HTR-8/SVneo (cell line): ENCODE measurements at places on chromosomes 3 and 15.

DNA sequence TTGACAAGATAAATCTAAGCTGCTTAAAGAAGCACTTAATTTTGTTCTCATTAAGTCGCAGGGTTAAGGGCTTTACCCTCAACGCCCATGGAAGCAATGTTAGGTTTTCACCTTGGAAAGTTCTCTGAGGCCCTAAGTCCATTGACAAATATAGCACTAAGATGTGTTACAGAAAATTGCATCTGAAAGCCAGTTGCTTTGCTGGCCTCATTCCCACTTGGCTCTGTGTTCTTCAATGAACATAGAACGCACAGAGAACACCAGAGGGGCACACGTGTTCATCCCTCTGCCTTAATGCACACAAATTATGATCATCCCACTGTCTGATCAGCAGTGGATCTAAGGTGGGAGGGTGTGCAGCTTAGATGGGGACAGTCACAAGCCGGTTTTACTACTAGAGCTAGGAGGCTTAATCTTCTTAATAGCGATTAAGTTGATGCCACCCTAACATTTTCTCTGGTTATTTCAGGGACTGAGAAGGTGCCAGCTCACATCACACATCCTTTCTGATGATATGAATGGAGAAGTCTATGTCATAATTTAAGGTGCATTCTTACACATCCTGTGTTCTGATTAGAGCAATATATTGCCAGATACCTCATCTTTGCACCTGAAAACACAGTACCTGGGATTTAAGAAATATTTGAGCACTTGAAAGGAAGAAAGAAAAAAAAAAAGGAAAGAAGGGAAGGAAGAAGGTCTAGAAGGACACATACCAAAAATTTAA lies 224.4 kb upstream of the ICE2 start:
- no peak for DNase-seq

- no peak for DNase-seq
Measured at GRCh38 chr3:169627073-169627472, 36.4 kb downstream of the MECOM start.

- DNase-seq: no peak
Measured at GRCh38 chr3:77726517-77726916, 686.6 kb downstream of the ROBO2 start.

DNA sequence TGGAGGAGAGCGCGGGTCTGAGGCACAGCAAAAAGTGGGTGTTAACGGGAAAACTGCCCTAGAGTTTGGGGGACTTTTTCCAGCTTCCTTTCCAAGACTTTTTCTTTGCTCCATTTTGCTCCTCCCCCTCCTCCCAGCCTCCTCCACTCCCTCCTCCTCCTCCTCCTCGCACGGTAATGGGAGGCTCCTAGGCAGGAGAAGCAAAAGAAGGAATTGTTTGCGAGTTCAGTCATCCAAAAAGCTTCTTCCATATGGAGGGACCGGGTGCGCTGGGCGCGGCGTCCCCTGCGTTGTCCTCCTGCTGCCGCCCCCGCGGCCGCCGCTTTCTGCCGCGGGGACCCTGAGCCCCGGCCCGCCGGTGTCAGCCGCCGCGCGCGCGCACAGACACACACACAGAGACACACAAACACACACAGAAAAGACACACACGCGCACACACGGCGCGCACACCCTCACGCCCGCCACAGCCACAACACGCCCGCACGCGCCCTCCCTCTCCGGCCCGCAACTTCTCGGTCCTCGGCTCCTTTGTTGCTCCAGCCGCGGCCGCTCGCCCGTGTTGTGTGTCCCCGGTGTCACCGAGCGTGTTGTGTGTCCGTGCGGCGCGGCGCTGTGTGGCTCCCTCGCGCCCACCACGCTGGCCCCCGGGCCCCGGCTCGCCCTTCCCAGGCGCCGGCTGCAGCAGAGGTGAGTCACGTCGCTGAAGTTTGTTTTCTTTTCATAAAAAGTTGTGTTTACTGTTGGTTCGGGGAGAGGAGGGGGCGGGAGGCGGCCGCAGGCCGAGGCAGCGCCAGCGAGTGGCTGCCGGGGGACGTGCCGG lies at the start of gene BOC:
Gene BOC (plus strand): TSS at position 228 of the 820 bp plus-strand sequence. CDS start 38,246 bp downstream, outside the sequence.
- peak; percentile 47 for DNase-seq

GRCh38 chr3:127172781-127173515 lies 20.0 kb upstream of the PRR23E start:
- peak; percentile 79 for DNase-seq

GRCh38 chr3:190912736-190913135 lies 50.2 kb upstream of the GMNC start:
- DNase-seq: no peak

- no peak for DNase-seq
Measured at GRCh38 chr3:27532426-27533260, 48.5 kb upstream of the SLC4A7 start.

DNA sequence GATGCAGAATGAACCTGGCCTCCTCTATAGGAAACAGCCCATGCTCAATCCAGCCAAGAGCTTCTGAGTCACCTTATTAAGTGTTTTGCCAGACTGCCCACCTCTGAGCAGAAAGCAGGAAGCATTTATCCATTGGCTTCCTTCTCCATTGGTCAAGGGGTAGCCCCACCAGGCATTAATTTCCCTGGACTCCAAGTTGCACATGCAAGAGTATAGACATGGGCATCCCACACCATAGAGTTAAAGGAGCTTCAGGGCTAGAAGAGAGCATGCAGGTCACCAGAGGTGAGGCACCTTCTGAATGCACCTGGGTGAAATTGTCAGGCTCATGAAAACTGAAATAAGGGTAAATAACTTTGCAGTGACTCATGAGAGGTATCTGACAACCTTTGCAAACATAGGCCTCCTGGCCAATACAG lies 230.8 kb upstream of the STAC start:
- no peak for DNase-seq

DNA sequence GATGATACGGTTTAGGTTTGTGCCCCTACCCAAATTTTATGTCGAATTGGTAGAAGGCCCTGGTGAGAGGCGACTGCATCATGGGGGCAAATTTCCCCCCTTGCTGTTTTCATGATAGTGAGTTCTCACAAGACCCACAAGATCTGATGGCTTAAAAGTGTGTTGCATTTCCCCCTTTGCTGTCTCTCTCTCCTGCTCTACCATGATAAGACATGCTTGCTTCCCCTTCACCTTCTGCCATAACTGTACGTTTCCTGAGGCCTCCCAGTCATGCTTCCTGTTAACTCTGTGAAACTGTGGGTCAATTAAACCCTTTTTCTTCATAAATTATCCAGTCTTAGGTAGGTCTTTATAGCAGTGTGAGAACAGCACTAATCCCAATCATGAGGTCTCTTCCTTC lies 381.2 kb downstream of the RSL24D1 start:
- no peak for DNase-seq

- DNase-seq: no peak
Measured at GRCh38 chr15:71254491-71254890, 139.2 kb downstream of the THSD4 start.

GRCh38 chr3:46090161-46090591 lies 62.9 kb upstream of the XCR1 start:
- no peak for DNase-seq

DNA sequence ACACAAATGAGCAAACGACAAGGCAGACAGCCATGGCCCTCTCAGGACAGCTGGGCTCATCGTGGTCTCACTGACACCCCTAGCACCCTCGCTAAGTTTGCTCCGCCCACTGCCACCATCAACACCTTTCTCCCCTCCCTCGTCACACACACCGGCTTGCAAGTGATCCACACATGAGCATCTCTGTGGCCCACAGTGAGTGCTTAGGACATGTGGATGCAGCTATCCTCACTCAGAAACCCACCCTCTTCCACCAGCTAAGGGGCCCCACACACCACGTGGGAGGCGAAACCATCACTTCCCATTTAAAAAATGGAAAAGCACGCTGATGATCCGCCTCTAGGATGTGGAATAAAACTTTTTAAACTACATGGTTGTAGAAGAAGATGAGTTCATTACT lies 105.6 kb downstream of the OCA2 start:
- no peak for DNase-seq

GRCh38 chr3:95424279-95424678 lies 1361.4 kb downstream of the NSUN3 start:
- no peak for DNase-seq

- no peak for DNase-seq
Measured at GRCh38 chr3:152300029-152300731, 31.5 kb downstream of the MBNL1 start.

DNA sequence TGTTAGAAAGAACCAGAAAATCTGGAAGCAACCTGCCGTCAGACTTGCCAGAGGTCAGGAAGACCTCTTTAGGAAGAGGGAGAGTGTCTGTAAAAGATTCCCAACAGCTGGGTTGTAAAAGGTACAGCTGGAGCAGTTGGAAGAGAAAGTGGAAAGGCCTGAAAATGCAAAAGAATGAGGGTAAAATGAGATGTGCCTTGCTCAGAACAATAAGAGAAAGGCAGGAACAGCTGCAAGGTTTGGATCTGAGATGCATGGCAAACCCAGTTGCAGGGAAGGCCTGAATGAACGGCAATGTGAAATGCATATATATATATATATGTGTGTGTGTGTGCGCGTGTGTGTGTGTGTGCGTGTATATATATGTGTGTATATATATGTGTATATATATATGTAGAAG lies 88.1 kb downstream of the ZIC1 start:
- DNase-seq: no peak

- DNase-seq: no peak
Measured at GRCh38 chr3:10949197-10949596, 43.4 kb upstream of the SLC6A1 start.

DNA sequence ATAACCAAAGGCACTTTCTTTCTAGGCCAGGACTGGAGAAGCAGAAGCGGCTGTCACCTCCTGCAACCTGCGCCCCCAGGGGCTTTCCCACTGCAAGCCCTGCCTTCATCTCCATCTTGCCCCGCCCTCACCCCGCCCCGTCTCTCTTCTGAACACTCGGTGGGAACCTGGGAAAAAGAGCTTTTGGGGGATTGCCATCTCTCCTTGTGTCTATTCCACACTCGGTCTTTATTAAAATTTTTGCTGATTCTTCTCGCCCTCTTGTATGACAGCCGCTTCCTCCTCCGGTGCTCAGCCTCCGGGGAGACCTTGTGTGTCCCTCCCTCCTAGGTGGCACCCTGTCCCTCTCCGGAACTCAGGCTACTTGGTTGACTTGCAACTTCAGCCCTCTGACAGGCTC lies 41.9 kb upstream of the SPESP1 start:
- DNase-seq: no peak

DNA sequence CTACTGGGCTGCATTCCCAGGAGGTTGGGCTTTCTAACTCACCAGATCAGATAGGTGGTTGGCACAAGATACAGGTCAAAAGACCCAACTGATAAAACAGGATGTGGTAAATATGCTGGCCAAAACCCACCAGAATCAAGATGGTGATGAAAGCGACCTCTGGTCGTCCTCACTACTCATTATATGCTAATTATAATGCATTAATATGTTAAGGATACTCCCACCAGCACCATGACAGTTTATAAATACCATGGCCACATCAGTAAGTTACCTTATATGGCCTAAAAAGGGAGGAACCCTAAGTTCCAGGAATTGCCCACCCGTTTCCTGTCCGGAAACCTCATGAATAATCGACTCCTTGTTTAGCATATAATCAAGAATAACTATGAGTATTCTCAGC lies 31.6 kb downstream of the CFAP44 start:
- no peak for DNase-seq

GRCh38 chr3:129695230-129695629 lies 88.8 kb upstream of the PLXND1 start:
- DNase-seq: no peak

DNA sequence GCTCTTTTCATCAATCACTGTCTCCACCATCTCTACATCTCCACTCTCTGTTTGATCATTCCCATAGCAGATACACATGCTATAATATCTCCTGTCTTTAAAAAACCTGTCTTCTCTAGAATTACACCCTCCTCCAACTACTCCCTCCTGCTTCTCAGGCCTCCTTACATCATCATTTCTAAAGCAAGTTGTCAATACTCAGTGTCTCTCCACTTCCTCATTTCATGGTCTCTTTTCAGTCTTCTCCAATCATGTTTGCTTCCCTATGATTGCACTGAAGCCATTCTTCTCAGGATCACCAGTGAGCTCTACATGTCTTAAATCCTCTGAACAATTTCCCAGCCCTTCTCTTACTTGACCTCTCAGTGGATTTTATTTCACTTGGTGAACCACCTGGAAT lies 87.0 kb upstream of the ZNF280D start:
- DNase-seq: no peak

GRCh38 chr15:88904257-88904623 lies 8.9 kb upstream of the HAPLN3 start:
- no peak for DNase-seq

DNA sequence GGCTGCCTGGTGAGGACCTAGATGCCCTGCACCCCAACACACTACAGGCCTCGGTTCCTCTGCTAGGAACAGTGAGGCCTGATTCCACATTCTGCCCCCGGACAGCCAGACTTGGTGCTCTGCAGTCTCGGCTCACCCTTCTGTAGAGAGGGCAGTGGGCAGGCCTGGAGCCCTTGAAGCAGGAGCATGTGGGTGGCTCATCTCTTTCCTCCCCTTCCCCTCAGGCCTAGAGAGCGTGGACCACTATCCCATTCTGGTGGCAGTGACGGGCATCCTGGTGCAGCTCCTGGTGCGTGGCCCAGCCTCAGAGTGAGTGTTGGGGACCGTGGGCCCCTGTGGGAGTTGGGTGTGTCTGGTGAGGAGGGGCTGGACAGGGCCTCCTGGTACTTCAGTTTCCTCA lies 3.3 kb downstream of the AMIGO3 start:
- no peak for DNase-seq

GRCh38 chr3:137163241-137163871 lies 205.6 kb downstream of the IL20RB start:
- no peak for DNase-seq

- DNase-seq: no peak
Measured at GRCh38 chr15:70200511-70201424, 103.1 kb upstream of the TLE3 start.

DNA sequence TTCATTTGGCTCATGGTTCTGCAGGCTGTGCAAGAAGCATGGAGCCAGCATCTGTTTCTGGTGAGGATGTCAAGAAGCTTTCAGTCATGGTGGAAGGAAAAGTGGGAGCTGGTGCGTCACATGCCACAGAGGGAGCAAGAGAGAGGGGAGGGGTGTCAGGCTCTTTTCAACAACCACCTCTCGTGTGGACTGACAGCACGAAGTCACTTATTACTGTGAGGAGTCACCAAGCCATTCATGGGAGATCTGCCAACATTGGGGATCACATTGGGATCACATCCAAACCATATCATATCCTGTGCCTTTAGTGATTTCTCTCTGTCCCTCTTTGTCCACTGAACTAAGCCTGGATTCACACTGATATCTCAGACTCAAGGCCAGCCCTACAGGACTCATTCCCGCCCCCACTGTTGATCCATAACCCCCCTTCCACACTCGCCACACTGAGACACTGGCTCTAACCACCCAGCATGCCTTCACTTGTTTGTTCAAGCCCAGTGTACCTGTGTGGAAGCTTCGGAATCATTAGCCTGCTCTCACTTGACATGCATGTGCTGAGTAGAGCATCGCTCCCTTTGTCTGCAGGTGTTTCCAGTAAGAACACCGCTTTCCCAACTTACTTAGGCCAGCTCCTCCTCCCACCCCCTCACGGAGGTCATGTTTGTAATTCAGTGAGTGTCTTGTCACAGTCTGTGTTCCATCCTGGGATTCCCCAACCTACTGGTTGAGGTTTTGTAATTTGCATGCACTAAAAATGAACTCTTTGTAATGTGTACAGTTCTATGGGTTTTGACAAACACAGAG lies 132.2 kb downstream of the KLF13 start:
- no peak for DNase-seq

GRCh38 chr3:53114011-53114400 lies 16.2 kb downstream of the RFT1 start:
- DNase-seq: peak; percentile 89
